ENCODE measurements at places on chromosomes 5 and 9.

- DNase-seq = no peak
Observed at GRCh38 chr5:142821733-142822487, 51.7 kb downstream of the ARHGAP26 start.

- no peak for DNase-seq
Observed at GRCh38 chr9:80208696-80209095, 636.9 kb downstream of the TLE4 start.

DNA sequence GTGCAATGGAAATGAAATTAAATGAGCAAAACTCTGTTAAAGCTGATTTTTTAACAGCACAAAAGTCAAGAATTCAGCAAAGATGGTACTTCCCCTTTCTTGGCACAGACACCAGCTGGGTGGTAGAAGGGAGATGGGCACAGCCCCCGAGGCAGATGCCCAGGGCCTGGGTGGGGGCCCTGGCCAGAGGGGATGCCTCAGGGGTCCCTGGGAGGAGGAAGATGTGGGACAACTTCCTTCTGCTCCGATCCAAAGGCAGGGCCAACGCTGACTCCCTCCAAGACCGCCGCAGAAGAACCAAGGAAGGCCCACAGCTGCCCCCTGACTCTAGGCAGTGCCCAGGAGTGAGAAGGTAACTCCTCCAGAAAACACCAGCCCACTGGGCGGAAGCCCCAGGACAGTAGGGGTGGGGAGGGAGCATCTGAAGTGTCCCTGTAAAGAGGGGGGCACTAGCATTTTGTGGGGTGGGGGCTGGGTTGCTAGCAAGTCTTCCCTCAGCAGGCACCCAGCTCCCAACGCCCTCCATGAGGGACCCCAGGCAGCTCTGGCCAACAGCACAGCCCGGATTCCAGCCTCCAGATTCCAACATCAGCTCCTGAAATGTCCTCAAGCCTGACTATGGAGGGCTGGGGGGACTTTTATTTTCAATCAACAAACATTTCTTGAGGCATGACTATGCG lies 4.9 kb downstream of the NACC2 start:
- DNase-seq = no peak

DNA sequence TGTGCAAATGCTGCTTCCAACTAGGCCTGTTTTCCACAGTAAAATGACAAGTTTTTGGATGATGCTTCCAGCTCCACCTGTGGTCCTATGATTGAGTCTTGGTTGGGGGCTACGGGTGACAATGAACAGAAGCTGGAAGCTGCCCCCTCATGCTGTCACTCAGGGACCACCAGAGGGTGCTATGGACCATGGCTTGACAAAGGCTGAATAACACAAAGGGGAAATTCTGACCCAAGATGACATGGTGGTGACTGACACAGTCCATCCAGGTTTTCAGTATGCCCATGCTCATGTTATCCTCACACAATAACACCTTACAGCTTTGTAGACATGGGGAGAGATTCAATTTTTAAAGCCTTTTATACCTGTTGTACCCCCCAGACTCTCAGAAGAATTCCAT lies 23.9 kb upstream of the SAP30L start:
- no peak for DNase-seq

GRCh38 chr5:154567155-154567554 lies 89.1 kb upstream of the HAND1 start:
- no peak for DNase-seq

- DNase-seq = no peak
Observed at GRCh38 chr5:132444061-132444460, 46.5 kb downstream of the IRF1 start.

GRCh38 chr5:4580772-4581171 lies 559.4 kb upstream of the ADAMTS16 start:
- no peak for DNase-seq

DNA sequence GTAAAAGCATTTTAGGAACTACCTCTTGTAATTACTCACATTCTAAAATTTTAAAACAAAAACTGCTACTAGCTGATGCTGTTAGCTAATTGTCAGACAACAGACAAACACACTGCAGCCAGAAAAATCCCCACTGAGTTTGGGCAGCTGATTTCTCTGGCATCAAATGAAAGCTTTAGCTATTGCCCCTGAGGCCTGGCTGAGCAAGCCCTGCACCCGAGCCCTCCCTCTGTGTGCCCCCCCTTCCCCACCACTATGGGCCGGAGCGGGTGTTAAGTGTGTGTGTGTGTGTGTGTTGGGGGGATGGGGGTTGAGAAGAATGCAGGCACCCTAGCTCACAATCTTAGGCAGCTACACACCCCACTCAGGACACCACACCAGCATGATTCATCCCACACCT lies 2.4 kb downstream of the NEUROG1 start:
- no peak for DNase-seq

- no peak for DNase-seq
Observed at GRCh38 chr5:32170303-32171151, 3.6 kb downstream of the GOLPH3 start.
